ENCODE measurements at places on chromosomes 7 and 10.

- no peak for DNase-seq
Measured at GRCh38 chr7:134935701-134936100, 50.6 kb upstream of the AGBL3 start.

- DNase-seq = no peak
Measured at GRCh38 chr7:117157241-117158209, 165.3 kb downstream of the WNT2 start.

DNA sequence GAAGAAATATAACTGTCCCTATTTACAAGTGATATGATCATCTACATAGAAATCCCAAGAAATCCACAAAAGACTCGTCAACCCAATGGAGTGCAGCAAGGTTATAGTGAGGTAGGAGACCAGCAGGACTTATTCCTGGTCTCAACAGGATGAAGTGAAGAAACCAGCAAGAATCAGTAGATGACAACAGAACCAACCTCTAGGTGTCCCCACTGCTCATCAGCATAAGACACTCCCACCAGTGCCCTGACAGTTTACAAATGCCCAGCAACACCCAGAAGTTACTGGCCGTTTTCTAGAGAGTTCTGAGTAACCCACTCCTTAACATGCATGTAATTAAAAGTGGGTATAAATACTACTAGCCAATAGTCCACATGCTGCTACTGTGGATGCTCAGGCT lies 470.5 kb upstream of the LRRTM3 start:
- no peak for DNase-seq

DNA sequence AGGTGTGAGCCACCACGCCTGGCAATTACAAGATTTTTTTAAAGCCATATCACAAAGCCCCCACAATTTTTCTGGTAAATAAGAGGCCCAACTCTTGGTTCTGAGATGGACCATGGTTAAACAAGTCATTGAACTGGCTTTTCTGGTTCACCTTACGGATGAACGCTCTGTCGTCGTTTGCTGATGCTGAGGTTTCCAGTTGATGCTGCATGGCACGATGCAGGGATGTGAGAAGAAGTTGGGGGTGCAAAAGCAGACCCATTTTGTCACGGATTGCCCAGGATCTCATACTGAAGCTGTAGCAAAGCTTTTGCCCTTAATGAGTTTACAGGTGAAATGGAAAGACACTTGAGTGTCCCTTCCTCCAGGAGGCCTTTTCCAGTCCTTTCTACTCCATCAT lies 2.0 kb upstream of the IL2RA start:
- DNase-seq = no peak

DNA sequence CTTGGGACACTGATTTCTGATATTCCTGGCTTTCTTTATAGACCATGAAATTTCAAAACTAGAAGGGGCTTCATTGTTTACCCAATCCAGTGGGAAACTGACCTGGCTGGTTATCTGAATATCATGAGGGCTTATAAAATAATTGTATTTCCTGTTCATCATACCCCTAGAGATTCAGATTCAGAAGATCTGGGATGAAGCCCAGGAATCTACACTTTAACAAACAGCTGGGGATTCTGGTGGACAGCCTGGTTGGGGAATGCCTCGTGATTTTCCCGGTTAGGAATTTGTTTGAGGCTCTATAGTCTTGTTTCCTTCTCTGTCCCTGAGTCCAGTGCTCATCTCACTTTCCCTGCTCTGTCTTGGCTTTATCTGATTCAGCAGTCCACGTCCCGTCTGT lies 110.3 kb downstream of the ADRA2A start:
- no peak for DNase-seq

- DNase-seq = no peak
Measured at GRCh38 chr7:118575393-118575948, 351.0 kb downstream of the ANKRD7 start.
